ENCODE measurements at places on chromosomes 12 and 14. TPM values are rescaled to one million over a fixed set of nuclear protein-coding genes. Genes with fewer than 3 reads are reported as not detected.

- H3K4me1 ChIP-seq, result no peaks in the 10 kb centered on the region
- H3K36me3 ChIP-seq, result no peaks in the 10 kb centered on the region
- H3K27me3 ChIP-seq, result peaks cover 5% of the 10 kb centered on the region
- H3K4me3 ChIP-seq, result no peak overlapping the region
Observed at GRCh38 chr12:228846-229200, 14.9 kb upstream of the SLC6A12 start.

The TAS2R7 gene
- total RNA-seq, result not detected

The RCOR1 gene
- total RNA-seq, result 14.1 TPM

DNA sequence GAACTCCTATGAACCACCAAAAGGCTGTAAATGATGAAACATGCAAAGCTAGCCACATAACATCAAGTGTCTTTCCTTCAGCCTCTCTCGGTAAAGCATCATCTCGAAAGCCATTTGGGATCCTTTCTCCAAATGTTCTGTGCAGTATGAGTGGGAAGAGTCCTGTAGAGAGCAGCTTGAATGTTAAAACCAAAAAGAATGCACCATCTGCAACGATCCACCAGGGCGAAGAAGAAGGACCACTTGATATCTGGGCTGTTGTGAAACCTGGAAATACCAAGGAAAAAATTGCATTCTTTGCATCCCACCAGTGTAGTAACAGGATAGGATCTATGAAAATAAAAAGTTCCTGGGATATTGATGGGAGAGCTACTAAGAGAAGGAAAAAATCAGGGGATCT lies 61.2 kb downstream of the ATG14 start:
- H3K27ac ChIP-seq, result no peak overlapping the region
- H3K4me3 ChIP-seq, result no peak overlapping the region
- no peaks in the 10 kb centered on the region for H3K27me3 ChIP-seq

The DCN gene
- total RNA-seq, result not detected

GRCh38 chr14:103027451-103027850 lies 29.9 kb downstream of the CDC42BPB start:
- no peak overlapping the region for H3K27ac ChIP-seq
- H3K4me3 ChIP-seq, result no peak overlapping the region
- no peak for DNase-seq
- no peaks in the 10 kb centered on the region for H3K36me3 ChIP-seq
- H3K27me3 ChIP-seq, result no peaks in the 10 kb centered on the region
- no peaks in the 10 kb centered on the region for H3K4me1 ChIP-seq

All from activated CD4-positive, alpha-beta memory T cell treated with anti-CD3 and anti-CD28 coated beads for 36 hours (primary cell).